Stimulated activated CD4-positive, alpha-beta T cell treated with anti-CD3 and anti-CD28 coated beads, Interleukin-4, amount 100 ng/mL, for 4 hours (primary cell): ENCODE measurements at places on chromosomes 4 and X.

GRCh38 chrX:10356979-10357378, 200.2 kb downstream of the CLCN4 start:
- no peak for DNase-seq

GRCh38 chr4:167339781-167340180, 105.5 kb upstream of the SPOCK3 start:
- no peak for DNase-seq

DNA sequence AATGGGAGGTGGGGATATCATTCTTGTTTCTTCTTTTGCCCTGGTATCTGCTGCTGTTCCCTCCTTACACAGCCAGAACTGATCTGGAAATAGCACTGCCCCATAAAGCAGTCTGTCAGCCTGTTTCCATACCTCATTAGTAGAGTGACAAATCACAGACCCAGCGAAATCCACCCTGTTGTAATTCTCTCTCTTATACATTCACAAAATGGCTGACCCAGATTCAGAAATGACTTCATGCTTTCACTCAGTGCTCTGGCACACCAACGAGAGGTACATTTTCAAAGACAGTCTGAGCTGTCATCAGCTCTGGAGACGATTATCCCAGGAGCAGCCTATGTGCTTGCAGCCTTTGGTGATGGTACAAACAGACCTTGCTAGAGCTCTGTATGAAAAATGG, 164.6 kb downstream of the AFF2 start:
- DNase-seq, result no peak

- no peak for DNase-seq
These were observed 188.0 kb upstream of the RBPJ start for GRCh38 chr4:26132858-26133257.

DNA sequence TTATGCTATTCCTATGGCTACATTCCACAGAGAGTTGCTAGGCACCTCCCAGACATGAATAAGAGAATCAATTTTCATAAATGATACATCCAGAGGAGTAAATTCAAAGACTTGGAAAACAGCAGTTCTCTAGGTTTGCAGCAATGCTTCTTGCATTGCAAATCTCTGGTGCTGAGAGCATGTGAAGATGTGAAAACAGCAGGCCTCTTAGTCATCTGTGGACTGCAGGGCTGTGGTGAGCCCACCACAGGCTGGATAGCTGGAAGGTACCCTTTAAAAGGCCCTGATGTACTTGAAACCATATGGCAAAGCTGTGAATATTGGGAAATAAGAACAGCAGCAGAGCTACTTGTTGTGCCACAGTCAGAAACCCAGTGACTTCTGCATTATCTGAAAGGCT, 2135.9 kb downstream of the ARAP2 start:
- no peak for DNase-seq

GRCh38 chrX:133392671-133393070, 22.6 kb downstream of the GPC4 start:
- no peak for DNase-seq

DNA sequence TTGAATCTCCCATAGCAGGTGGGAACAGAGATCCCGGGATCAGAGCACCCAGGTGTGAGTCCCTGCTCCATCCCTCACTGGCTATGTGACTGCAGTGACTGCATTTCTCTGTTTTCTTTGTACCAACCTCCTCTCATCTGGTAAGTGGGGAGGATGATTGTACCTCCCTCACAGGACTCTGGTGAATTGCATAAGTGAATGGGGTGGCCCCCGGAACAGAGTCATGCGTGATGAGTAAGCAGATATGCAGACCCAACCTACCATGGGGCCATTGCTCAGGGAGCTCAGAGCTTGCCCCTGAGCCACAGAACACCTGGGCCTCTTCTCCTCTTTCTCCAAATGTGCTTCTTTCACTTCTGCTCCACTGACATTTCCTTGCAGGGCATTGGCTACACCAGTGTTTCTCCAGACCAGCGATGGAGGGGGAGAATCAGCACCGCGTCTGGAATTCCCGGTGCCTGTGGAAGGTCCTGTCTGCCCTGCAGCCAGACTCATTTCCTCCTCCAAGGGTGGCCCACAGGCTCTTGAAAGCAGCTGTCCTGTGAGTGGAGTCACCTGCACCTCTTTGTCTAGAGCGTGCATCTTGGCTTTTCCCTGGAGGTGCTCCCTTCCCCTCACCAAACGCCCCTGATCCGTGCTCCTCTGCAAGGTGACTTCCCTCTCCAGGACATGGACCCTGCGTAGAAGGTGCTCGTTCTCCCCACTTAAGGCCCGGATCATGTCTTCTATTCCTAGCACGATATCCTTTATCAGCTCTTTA, 30.0 kb downstream of the C4orf50 start:
- no peak for DNase-seq

- DNase-seq, result no peak
These were observed 236.1 kb downstream of the MGST2 start for GRCh38 chr4:139901531-139902320.

DNA sequence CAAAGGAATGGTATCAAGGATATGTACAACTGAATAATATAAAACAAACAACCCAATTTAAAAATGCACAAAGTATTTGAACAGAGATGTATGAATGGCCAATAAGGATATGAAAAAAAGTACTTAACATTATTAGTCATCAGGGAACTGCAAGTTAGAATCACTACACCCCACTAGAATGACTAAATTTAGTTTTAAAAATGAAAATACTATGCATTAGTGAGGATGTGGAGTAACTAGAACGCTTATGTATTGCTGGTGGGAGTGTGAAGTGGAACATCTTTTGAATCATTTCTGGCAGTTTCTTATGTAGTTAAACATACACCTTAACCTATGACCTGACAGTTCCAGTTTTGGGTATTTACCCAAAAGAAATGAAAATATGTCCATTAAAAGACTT, 13.0 kb upstream of the SLC16A2 start:
- DNase-seq, result no peak

DNA sequence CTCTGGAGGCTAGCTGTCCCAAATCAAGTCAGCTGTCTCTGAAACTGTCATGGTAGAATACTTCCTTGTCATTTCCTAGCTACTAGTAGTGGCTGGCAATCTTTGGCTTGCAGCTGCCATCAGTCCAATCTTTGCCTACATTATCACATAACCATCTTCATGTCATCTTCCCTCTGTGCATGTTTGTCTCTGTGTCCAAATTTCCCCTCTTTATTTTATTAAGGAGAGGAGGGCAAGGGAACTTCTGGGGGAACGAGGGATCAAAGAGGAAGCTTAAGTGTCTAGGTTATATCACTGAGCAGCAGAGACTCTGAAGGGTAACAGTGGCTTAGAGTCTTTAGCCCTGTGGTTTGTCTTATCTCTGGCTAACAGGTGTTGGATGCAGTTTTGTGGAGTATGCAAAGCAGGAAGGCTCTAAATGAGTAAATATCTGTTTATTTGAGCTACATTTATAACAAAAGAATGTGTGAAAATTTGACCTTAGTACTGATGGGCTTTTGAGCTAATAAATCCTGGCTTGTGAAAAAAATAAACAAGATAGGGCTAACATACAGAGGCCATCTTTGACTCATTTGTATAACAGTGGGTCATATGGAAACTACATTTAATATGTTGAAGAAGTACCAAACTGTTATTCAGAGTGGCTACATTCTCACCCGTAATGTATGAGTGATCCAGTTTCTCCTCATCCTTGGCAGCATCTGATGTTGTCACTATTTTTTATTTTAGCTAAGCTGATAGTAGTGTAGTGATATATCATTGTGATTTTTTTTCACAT, 49.4 kb upstream of the ENOX2 start:
- DNase-seq, result no peak

- DNase-seq, result no peak
These were observed 325.5 kb upstream of the SLC7A11 start for GRCh38 chr4:138567696-138568095.

- DNase-seq, result no peak
These were observed 1614.0 kb upstream of the PCDH10 start for GRCh38 chr4:131534944-131535645.

GRCh38 chrX:16772460-16772859, 13.8 kb upstream of the TXLNG start:
- DNase-seq, result no peak

DNA sequence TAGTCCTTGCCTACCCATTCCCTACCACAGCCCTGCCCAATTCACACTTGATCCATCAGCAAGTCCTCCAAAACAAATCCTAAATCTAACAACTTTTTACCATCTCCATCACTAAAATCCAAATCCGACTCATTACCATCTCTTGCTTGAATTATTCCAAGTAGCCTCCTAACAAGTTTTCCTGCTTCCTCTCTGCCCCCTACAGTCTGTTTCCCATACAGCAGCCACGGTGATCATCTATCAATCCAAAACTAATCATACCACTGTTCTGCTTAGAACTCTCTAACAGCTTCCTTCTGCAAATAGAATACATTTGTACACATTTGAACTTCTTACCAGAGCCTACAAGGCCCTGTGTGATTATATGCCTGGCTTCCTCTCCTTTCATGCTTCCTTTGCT, 133.0 kb downstream of the SHROOM4 start:
- no peak for DNase-seq

DNA sequence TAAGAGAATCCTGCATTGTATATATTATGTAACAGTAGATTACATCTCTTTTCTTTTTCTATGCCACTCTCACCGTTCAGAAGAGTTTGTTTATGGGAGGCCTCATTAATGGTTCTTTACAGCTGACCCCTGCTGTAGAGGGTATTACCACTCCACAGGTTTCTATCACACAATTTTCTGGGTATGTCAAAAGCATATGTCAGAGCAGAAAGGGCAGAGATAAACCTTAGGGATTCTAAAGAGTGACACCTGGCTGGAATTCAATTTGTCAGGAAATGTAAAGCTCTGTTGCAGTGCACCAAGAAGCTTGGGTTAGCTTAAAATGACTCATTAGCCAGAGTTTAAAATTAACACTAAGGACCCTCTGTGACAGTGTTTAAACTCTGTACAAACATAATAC, 658.7 kb downstream of the PCDH18 start:
- DNase-seq, result no peak

DNA sequence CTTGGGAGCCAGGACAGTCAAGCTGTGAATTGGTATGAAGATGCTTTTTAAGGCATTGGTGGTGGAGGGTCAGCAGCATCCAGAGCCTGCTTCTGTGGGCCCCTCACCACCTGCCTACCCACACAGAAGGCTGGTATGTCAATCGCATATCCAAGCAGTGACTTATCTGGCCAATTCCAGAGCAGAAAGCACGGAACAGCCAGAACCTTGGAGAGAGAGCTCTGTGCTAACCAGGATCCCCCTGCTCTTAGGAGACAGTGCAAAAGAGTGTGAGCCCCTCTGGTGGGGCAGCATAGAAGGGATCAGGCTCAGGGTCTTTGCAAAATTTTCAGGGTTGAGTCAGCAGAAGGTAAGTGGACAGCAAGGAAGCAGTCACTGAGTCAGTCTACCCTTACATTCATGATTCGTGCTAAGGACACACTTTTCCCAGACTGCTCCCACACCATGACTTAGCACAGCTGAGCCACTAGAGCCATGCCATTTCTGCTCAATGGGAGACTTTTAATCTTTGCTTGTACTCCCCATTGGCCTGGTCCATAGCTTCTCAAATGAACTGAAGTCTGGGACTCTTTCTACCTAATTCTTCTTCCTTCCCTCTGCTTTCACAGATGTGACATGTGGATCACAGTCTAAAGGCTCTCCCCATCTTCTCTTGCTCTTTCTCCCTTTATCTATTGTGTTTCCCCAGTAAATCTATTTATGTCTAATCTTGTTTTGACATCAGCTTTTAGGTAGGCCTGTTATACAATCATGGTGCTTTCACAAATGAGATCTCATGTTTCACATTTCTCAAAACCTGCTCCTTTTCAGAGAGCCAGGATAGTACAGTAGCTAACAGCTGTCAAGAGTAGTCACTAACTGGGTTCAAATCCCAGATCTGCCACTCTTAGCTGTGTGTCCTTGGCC, 20.0 kb downstream of the MORF4L2 start:
- DNase-seq, result no peak

DNA sequence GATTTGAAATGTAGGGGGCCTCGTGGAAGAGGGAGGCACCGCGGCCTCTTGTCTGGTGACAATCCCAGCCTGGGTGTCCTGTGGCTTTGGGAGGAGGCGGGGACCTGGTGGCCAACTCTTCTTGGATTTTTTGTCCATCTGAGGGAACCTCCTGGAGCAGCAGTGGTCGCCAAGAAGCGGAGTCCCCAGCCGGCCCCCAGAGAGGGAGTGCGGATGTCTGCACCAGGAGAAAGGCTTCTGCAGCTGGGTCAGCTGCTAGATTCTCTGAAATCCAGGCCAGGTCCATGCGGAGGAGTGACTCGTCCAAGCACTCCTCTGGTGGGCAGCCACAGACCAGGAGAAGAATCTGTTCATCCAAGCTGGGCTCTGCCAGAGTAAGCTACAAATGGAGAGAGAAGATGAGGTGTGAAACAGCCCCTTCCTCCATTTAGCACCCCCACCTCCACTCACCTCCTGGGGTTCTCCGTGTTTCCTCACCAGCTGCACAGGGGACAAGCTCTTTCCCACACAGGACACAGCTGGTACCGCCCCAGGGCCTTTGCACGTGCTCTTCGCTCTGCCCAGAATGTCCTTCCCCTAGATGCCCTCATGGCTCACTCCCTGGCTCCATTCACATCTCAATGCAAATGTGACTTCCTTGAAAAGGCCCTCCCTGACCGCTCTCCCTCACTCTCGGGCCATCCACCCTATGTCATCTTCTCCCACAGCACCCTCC, 27.6 kb downstream of the C4orf50 start:
- no peak for DNase-seq

DNA sequence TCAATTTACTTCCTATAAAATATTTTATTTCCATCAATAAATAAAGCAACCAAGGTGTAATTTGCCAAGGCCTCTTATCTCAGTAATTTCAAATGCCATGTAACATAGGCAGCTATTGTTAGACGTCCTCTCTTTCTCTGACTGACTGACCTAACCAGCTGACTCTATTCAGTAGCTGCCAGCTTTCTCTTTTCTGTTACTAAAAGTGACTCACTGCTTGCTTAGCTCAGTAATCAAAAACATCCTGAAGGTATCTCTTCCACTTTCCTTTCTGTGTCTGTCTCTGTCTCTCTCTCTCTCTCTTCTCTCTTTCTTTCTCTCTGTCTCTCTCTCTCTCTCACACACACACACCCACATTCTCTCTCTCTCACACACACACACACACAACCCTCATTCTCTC, 134.2 kb downstream of the SPOCK3 start:
- no peak for DNase-seq

GRCh38 chr4:20679951-20680350, 20.3 kb upstream of the PACRGL start:
- no peak for DNase-seq

- no peak for DNase-seq
These were observed 158.0 kb downstream of the ARHGAP24 start for GRCh38 chr4:85632981-85633380.

- DNase-seq, result no peak
These were observed 278.4 kb downstream of the IL15 start for GRCh38 chr4:141914746-141915145.
